ENCODE measurements at places on chromosomes 6 and 20.

- peak; percentile 61 for DNase-seq
These were observed 23.2 kb downstream of the TRERF1 start for GRCh38 chr6:42428326-42429041.

- DNase-seq: no peak
These were observed 97.7 kb downstream of the BTBD9 start for GRCh38 chr6:38542031-38542430.

GRCh38 chr6:96899019-96899418, 1.3 kb upstream of the NDUFAF4 start:
- no peak for DNase-seq

- no peak for DNase-seq
These were observed 208.2 kb downstream of the SMOC2 start for GRCh38 chr6:168649209-168649608.

DNA sequence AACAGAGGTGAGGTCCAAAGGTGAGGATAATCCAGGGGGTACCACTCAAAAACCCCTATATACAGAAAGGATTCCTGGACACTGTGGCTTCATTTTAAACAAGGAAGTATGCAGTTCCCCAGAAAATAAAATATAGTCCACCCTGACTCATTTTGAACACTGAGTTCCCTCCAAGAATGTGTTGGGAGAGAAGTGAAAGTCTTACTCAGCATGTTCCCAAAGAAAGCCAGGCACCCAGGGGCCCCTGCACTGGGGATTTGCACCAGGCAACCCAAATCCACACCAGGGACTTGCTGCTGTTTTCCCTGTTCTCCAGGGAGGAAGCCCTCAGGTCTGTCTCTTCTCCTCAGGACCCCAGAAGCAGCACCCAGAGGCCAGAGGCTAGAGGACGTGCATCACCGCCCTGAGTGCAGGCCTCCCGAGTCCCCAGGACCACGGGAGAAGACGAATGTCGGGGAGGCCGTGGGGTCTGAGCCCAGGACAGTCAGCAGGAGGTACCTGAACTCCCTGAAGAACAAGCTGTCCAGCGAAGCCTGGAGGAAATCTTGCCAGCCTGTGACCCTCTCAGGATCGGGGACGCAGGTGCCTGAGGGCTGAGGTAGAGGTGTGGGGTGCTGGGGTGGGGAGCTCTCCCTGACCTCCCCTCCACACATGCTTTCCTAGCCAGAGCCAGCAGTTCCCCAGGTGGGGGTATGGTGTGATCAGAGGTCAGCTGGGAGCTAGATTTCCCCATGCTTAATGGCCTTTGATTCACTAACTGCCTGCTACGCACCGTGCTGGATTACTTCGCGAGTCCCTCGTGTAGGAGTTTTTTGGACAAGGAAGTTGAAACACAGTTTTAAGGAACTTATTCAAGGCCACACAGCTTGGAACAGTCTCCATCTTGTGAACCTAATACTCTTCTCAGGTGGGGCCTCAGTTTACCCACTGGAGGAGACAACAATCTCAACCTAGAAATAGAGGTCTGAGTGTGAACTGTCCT, 3.3 kb downstream of the FGD2 start:
- no peak for DNase-seq
